Iris pigment epithelial cell (primary cell): ENCODE measurements at places on chromosomes 2 and 18.

DNA sequence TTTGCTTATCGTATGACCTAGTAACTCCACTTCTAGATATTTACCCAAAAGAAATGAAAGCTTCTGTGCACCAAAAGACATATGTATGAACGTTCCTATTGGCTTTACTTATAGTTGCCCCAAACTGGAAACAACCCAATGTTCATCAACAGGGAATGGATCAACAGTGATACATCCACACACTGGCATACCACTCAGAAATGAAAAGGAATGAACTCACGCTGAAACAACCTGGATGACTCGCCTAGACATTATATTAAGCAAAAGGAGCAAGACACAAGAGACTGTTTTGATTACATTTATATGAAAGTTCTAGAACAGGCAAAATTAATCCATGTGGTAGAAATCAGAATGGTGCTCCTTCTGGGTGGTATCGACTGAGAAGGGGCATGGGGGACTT is 18.9 kb downstream of the ADRA2B start:
- no peak for DNase-seq

- peak; percentile 85 for DNase-seq
These were observed 73.5 kb downstream of the MYO1B start for GRCh38 chr2:191318729-191319078.

GRCh38 chr2:58427572-58428095 is 186.5 kb upstream of the FANCL start:
- peak; percentile 35 for DNase-seq

DNA sequence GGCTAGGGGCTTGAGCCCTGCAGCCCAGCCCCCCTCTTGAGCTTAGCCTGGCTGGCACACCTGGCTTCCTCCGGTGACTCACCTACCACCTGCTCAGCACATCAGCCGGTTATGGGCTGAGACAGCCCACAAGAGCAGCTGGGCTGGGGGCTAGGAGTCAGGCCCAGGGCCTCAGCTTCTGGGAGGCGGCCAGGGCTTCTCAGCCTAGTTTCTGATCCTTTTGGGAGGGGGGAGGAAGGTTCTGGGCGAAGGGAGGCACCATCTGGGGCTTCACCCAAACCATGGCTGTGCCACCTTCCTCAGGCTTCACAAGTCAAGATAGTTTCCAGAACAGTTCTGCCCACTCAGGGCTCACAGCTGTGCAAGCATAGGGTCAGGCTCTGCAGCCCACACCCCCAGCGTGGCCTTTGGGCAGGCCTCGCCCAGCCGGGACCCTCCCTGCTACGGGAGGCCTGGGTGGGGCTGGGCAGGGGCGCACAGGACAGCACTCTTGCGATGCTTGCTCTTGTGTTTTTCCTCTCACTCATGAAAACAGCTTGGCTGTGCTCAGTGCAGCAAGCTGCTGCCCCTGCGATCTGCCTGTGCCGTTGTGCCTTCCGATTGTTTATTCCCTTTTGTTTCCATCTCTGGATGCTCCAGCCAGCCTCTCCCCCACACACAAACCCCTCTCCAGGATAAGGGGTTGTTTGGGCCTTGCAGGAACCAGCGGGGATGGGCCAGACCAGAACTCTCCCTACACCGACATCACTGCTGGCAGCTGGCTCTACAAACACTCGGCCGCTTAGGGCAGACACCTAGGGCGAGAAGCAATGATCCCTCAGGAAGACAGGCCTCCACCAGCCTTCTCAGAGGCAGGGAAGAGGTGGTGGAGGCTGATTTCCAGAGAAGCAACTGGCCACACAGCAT is 26.1 kb upstream of the SEMA4C start:
- no peak for DNase-seq

DNA sequence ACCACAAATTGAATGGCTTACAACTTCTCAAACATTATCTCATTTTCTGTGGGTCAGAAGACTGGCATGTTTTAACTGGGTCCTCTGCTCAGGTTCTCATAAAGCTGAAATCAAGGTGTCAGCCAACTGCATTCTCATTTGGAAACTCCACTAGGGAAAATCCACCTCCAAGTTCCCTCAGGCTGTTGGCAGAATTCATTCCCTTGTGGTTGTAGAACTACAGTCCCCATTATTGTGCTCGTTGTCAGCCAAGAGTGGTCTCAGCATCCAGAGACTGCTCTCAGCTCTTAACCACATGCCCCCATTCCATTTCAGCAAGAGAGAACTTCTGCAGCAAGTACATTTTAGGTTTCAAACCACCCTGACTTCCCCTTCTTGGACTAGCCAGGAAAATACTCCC is 12.2 kb downstream of the NOL4 start:
- no peak for DNase-seq

DNA sequence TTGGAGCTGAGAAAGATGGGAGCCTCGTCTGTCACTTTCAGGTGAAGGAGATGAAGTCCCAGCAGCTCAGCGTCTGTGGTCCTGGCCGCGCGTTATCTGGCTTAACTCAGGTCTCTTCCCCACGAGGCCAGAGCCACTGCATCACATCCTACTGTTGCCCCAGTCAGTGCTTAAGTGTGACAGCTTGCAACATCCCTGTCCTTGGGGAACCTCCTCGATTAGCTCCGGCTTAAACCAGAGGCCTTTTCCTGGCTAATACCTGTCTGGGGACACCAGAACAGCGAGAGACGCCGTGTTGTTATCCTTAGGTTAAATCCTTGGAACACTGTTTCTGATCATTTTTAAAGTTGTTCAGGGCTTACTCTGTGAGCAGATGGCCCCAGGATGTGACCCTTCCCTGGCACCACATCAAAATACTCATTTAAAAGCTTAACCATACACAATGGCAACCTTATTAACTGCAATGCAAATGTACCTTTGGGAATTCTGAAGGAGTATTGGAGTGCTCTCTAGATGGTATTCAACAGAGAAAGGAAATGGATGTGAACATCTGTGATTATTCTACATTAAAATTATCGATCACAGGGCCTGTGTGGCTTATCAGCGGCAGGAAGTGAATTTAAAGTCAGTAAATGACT is 61.2 kb upstream of the SPP2 start:
- no peak for DNase-seq

DNA sequence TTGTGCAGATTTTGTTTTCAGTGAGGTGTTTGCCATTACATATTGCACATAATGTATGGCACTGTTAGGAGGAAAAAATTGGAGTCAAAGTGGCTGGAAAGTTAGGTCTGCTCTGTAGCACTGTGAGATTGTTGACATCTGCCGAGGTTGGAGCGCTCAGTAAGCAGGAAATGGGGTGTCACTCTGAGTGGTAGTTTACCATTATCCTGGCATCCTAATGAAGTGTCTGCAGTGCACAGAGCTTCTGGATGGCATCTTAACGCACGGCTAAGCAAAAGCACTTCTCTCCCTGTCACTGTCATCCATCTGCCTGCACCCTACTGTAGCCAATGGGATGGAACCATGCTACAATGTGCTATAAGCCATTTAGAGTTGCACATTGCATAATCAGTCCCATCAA is 561.9 kb downstream of the ARHGAP15 start:
- DNase-seq: no peak

DNA sequence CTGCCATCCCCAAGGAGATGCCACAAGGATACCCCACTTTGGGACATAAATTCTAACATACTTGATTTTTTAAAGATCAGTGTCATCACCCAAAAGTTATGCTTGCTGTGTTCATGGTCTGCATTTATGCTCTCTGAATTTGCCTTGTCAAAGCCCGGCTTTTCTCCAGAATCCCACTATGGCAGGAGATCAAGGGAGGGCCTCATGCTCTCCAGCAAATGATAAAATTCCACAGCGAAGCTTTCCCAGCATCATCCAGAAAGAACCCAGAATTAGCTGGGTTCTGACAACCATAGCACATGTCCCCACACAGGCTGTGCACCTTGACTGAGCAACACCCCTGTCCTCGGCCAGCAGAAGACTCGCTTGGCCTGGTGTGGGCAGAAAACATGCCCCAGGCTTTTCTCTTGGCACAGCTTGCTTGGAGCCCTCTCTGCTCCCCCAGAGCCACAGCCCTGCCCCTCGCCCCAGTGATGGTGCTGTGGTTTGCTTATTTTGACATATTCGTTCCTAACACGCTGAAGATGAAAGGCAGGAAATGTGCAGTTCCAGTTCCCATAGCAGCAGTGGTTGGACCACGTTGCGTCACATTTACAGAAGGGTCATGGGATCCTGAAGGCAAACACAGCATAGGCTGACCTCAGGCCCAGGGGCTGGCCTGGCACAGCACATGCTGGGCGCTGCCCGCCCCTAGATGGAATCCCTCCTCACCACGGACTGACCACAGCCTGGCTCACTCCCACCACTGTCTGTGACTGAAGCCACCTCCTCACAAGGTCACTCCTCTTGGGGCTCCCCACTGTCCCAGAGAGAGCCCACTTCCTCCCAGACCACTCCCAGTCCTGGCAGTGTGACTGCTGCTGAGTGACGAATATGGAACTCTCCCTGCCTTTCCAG is 14.1 kb upstream of the CHRNA1 start:
- peak; percentile 97 for DNase-seq

DNA sequence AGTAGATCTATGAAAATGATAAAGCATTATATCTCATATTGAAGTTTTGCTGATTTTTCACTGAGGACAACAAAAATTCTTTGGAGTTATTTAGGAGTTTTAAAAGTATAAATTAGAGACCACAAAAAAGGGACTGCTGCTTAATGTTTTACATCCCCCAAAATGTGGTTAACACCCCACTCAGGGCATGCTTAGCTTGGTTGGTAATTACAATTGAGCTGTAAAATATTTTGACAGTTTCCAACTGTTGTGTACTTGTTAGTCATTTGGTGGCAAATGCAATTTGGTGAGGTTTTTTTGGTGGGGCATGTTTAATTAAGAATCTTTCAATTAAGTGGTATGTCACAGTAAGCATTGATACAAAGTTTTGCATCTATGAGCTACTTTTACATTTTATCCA is 137.3 kb upstream of the OTX1 start:
- DNase-seq: no peak

DNA sequence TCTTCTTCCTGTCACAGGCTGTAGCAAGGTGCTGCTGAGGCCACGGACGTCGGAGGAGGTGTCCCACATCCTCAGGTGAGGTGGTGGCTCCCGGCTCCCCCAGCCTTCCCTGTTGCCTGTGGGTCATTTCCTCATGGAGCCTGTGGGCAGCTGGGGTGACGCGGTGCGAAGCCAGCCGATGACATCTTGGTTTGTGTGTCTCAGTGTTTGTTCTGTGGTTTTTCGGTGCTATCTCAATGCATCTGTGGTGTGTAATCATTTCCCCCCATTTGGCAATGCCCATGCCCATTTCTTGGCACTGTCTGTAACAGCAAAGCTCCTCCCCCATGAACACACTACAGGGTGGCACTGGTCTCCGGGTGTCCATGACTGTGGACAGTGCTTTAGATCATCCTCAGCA is 6.6 kb downstream of the D2HGDH start:
- no peak for DNase-seq

GRCh38 chr2:29519338-29519925 is 402.0 kb downstream of the ALK start:
- peak; percentile 92 for DNase-seq

- DNase-seq: no peak
These were observed 529.6 kb upstream of the ZEB2 start for GRCh38 chr2:145049475-145049874.

GRCh38 chr2:69384618-69385081 is 2.4 kb downstream of the GFPT1 start:
- peak; percentile 34 for DNase-seq

- no peak for DNase-seq
These were observed 767.4 kb downstream of the MBD2 start for GRCh38 chr18:53457068-53457467.

DNA sequence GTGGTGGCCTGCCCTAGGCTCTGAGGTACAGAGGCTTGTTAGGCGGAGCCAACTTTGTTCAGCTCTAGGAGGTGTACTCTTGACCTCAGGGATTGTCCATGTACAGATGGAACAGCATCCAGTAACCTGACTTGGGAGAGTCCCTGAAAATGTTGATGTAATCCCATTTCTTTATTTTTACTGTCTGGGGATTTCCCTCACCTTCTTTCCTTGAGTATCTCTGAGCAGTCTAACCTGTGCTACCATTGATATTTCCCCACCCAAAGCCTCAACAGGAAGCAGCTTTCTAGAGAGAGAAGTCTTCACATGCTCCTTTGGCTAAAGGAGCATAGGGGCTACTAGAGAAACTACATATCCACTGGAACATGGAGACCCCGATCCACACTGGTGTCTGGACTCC is 10.4 kb downstream of the IL36A start:
- no peak for DNase-seq

DNA sequence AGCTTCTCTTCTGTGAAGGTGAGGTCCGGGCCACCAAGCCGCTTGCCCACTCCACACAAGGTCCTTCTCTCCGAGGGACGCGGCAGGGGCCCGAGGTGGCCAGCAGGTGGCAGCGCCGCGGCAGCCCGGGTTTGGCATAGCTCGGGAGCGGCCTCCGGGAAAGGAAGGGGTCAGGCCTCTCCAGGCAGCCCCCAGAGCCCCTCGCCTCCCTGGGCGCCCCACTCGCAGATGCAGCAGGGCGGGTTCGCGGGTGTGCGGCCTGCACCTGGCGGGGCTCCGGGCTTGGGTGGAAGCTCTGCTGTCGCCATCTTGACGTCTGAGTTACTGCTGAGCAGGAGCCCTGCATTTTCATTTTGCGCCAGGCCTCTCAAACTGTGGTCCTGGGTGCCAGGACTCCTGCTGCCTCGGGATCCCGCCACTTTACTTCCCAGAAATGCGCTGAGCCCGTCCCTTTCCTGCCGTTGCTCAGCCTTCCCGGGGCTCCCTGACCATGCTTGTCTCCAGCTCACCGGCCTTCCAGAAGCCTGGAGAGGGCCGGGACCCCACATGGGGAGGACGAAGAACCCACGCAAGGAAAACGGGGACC is 18.6 kb upstream of the NCL start:
- DNase-seq: peak; percentile 44

DNA sequence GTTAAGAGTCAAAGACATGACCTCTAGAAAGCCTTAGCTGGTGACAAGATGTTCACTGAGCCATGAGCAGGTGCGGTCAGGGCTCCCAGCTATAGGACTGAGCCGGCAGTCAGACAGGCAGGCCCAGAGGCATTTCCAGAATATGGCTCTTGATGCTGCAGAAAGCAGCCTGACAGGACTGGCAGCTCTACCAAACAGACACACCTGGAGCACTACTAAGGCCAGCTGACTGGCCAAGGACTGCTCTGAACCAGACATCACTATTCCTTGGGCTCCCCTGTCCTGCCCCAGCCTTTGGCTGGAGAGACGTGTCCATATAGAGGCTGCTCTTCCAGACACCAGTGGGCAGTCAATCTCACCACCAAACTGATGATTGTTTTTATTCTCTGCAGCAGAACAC is 98.8 kb downstream of the RIF1 start:
- DNase-seq: no peak

- DNase-seq: no peak
These were observed 89.6 kb downstream of the PRELID3A start for GRCh38 chr18:12497296-12497695.

DNA sequence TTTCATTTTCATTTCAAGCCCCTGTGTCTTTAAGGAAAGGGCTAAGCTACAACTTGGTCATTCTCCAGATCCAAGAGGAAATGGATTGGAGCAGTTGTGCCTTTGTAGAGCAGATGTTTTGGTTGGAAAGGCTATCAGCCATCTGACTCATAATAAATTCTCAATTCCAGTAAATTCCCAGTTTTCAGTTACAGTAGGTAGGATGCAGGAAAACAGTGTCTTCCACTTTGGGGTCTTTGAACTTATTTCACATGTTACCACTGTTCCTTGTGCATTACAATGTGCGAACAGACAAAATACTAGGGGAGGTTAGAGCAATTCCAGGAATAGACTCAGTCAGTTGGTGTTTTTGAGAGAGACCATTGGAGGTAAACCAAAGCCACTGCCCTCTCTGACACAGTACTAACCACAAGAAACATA is 211.9 kb downstream of the BABAM2 start:
- DNase-seq: peak; percentile 61

GRCh38 chr2:231069379-231070054 is 12.8 kb downstream of the PSMD1 start:
- peak; percentile 86 for DNase-seq
